ENCODE measurements at places on chromosomes 11 and 22. TPM values are rescaled to one million over a fixed set of nuclear protein-coding genes. Genes with fewer than 3 reads are reported as not detected.

The OR52K1 gene
- total RNA-seq, result not detected

The MIAT gene
- total RNA-seq, result 0.22 TPM

The CADM1 gene
- 24.8 TPM for total RNA-seq

The TMEM45B gene
- total RNA-seq, result 0.07 TPM

The LRRC10B gene
- total RNA-seq, result 0.21 TPM

The OR8G5 gene
- total RNA-seq, result not detected

The LRRC75B gene
- total RNA-seq, result 9.0 TPM

The CREB3L1 gene
- total RNA-seq, result 4.0 TPM

The HPX gene
- total RNA-seq, result 0.71 TPM

The TNNT3 gene
- not detected for total RNA-seq

The ISX gene
- not detected for total RNA-seq

The ANO3 gene
- total RNA-seq, result 0.03 TPM

The PHOX2A gene
- total RNA-seq, result not detected

The SLC6A5 gene
- total RNA-seq, result not detected

The HTATIP2 gene
- 195 TPM for total RNA-seq

The ZP1 gene
- total RNA-seq, result 0.10 TPM

The CHKA gene
- total RNA-seq, result 37.7 TPM

The RASSF10 gene
- 0.70 TPM for total RNA-seq

The E2F8 gene
- 5.8 TPM for total RNA-seq

The APOL5 gene
- not detected for total RNA-seq

The DNAJB13 gene
- total RNA-seq, result 0.57 TPM

The CYB561A3 gene
- total RNA-seq, result 35.7 TPM

The SLC29A2 gene
- total RNA-seq, result 9.5 TPM

The OR5B21 gene
- not detected for total RNA-seq

The TMX2 gene
- total RNA-seq, result 149 TPM

The NEFH gene
- total RNA-seq, result 0.19 TPM

The WNT11 gene
- total RNA-seq, result 1.9 TPM

The WNT7B gene
- total RNA-seq, result 52.5 TPM

The C11orf91 gene
- total RNA-seq, result 1.2 TPM

The SCO2 gene
- total RNA-seq, result 3.9 TPM

The NELL1 gene
- total RNA-seq, result not detected

The UQCC3 gene
- total RNA-seq, result 38.0 TPM
